ENCODE measurements at places on chromosomes 5 and 9.
A peak's percentile ranks its signal among the peaks of the same experiment; 100 is the strongest.

- DNase-seq, result no peak
These were observed 24.8 kb downstream of the FYB1 start for GRCh38 chr5:39194466-39195136.

DNA sequence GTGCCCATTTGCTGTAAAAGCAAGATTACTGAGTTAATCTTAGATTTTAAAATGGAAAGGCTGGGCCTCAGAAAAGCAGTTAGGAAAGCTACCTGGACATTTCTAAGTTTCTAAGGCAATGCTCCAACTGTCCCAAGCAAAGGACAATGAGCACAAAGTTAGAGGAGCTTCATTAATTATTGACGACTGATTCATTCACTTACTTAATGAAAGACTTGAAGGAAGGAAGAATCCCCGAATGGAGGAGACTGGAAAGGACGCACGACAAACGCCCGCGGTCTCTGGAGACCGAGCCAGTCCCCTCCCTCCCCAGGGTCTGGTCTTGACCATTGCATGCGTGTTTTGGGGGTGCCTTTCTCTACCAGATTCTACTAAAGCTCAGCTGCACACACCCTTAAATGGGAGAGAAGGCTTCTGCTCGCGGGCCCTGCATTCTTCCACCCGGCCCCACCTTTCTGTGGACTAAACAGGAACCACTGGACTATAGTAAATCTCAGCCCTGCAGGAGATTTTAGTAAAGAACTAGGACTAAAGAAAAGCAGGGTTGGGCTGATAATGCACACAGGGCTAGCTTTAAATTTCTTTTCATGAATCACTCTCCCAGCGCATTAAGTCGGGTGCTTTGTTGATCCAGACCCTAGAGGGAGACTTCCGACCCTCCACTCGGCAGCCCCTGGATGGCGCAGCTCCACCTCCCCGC lies 44.8 kb downstream of the CTSL start:
- no peak for DNase-seq

DNA sequence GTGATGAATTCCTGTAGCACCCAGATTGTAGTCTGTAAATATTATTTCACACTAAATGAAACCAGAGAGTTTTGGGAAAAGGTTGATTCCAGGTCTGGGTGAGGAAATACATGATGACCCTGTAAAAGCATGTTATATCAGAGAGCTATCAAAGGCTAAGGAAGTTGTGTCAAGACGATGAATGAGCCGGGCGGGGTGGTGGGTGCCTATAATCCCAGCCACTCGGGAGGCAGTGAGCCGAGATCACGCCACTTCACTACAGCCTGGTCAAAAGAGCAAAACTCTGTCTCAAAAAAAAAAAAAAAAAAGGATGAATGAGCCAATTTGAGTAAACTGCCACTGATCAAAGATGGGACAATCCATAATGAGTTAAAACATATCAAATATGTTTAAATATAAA lies 29.2 kb downstream of the IL6ST start:
- no peak for DNase-seq

DNA sequence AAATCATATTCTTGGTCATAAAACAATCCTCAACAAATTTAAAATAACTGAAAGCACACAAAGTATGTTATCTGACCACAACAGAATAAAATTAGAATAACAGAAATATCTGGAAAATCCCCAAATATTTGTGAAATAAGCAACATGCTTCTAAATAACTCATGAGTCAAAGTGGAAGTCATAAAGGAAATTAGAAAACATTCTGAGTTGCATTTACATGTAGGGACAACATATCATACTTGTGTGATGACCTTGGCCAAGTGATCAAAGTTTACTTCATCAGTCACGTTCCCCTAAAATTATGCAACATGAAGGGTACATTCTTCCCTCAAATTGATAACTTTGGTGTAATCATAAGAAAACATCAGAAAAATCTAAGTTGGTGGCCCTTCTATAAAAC lies 64.7 kb downstream of the CSF2 start:
- DNase-seq, result no peak

- no peak for DNase-seq
These were observed 52.7 kb upstream of the DMRT1 start for GRCh38 chr9:788777-789176.

DNA sequence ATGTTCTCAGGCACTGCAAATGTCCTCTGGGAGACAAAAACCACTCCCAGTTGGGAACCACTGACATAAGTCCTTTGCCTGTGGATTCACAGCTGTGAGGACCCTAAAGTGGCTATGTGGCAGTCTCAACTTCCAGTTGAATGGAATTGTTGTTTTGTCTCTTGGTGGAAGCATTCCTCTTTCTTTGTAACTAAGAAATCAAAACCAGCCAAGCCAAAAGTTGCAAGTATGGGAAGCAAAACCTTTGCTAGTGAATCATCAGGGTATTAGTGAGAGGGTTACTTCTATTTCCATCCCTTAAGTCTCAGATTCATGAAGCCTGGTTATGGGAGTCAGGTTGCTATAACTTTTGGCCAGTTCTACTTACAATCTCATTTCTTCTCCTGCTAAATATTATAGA lies 49.8 kb upstream of the RPS23 start:
- no peak for DNase-seq

GRCh38 chr9:95103871-95104580 lies 213.5 kb downstream of the FANCC start:
- peak; percentile 50 for DNase-seq

- no peak for DNase-seq
These were observed 573 bp upstream of the SPATA24 start for GRCh38 chr5:139404484-139404840.

DNA sequence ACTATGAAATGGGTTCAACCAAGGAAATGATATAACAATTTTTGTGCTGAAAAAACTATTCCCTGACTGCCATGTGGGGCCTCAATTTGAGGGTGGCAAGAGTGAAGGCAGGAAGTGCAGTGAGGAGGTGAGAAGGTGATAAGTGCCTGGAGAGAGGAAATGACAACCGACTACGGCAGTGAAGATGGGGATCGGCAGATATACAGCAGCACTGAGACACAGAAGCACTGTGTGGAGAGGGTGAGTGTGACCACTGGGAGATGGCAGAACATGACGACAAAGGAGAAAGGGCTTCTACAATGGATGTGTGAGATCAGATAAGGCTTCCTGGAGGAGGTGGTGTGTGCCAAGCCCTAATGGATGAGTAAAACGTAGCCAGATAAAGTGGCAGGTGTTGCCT lies 271.8 kb downstream of the TRIM32 start:
- DNase-seq, result no peak

GRCh38 chr5:22372826-22373660 lies 480.1 kb downstream of the CDH12 start:
- DNase-seq, result no peak

DNA sequence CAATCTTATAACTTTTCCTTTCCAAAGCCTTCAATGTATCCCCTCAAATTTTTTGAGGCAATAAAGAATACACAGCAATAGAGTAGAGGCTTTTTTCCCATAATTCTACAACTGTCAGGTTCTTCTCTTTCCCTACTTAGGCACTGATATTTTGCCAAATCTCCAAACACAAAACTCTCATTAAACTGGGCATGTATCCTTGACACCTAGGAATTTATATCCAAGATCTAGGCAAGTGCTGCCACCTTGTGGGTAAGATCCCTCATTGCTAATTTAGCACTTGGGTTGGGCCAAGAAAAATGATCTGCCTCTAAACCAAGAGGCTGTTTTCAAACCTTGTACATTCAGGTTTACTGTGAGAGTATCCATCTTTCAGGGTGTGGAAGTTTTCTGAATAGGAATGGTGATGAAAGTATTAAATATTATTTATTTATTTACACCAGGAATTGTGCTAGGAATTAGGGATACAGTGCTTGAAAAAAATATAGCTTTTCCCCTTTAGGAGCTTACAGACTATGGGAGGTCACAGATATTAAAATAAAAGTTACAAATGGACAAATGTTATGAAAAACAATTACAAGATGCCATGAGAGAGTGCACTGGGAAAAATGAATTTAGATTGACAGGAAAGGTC lies 17.6 kb downstream of the TSTD2 start:
- peak; percentile 73 for DNase-seq

GRCh38 chr5:55101556-55102276 lies 730 bp upstream of the GZMA start:
- no peak for DNase-seq

DNA sequence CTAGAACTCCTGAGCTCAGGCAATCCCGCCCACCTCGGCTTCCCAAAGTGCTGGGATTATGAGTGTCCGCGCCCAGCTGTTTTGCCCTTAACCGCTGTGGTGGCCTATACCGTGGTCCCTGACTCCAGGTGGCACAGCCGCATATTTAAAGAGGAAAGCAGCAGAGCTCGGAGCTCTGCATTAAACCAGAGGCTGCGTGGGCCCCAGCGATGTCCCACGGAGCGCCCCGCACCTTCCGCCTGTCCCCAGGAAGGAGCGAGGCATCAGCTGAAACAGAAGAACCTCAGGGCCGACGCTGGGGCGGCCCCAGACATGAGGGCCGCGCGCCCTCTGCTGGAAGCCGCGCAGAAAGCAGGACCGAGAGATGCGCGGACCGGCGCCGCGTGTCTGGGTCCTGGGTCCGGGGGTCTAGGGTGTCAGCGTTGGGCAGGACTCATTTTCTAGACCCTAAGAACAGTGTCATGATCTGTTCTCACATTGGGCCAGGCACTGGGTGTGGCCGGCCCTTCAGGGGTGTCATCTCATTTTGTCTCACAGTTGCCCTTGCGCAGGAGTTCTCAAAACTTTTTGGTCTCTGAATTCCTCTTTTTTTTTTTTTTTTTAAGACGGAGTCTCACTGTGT lies 37.7 kb downstream of the LAMC3 start:
- DNase-seq, result peak; percentile 42

- no peak for DNase-seq
These were observed 62.6 kb upstream of the SLC25A51 start for GRCh38 chr9:37966412-37967013.

DNA sequence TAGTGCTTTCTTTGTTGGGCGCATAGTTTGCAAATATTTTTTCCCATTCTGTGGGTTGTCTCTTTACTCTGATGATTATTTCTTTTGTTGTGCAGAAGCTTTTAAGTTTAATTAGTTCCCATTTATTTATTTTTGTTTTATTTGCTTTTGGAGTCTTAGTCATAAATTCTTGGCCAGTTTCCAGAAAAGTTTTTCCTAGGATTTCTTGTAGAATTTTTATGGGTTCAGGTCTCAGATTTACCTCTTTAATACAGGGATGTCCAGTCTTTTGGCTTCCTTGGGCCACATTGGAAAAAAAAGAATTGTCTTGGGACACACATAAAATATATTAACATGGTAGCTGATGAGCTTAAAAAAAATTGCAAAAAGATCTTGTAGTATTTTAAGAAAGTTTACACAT lies 122.0 kb downstream of the WDR70 start:
- DNase-seq, result no peak

DNA sequence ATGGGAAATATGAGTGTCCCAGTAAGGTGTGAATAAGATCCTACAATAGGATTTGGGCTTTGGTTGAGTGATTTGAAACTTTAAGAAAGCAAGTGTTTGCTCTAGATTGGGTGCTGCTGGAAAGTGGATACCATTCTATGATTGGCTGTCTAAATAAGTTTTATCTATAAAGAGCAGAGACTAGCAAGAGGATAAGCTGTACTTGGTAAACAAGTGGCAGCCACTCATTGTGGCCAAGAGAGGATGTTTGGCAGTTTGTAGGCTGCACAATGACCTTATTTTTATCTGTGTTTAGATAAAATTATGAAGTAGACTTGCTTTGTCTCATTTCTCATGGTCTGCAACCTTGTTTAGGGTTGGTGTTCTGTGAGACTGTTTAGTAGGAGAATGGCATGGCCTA lies 341.6 kb upstream of the PIK3R1 start:
- no peak for DNase-seq

- DNase-seq, result no peak
These were observed 291.9 kb upstream of the PDE4D start for GRCh38 chr5:60185231-60186099.

DNA sequence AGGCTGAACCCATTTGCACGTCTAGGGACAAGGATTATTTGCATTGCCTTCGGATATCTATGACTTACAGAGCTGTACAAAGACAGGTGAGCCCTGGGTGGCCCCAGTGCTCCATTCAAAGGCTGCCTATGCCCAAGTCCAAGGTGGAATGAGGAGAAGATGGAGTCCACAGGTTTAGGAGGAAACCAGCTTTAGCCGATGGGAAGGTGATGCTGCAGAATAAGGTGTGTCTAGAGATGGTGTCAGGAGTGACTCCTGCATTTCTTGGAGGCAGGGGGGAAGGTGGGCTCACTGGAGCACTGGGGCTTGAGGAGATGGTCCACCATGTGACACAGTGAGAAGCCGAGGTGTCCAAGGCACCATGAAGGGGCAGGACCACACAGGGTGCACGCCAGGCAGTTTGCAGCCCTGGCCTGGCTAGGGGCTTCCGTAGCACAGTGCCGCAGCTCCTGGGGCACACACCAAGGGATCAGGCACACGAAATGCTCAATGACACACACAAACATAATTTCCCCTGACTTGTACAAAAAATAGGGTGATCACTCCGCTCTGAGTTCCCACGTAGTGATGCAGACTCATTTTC lies 32.1 kb downstream of the SEMA4D start:
- no peak for DNase-seq

DNA sequence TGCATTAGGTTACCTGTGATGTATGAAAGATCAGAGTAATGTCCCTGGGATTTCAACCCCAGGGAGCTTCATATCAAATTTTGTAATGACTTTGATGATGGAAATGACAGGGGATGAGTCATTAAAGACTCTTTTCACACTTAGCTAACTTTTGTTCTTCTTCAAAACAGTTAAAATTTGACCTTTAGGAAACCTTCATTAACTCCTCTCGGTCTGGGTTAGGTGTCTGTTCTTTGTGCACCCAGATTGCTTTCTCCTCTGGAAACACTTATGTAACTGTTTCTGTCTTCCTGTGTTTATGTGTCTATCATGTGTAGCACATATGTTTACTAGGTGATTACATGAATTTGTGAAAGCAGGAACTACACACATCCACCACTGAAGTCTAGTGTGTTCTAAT lies 1.6 kb downstream of the SRFBP1 start:
- DNase-seq, result no peak

GRCh38 chr5:63050916-63051315 lies 472.3 kb downstream of the LRRC70 start:
- no peak for DNase-seq

DNA sequence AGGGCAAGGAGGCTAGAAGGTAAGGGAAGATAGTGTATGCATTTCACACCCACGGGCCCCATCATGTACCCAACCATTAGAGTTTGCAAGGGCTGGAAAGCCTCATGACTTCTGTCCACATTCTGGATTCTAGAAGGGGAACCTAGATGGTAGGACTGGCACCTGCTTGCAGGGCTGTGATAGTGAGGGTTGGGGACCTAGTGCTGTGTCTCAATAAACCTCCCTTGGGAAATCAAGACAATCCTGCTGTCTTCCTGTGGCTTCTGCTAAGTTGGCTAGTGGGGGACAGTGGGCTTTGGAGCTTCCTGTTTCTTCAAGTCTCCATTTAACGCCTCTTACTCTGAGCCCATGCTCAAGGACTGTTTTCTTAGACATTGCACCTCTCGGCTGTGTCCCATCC lies 43.6 kb upstream of the SYNPO start:
- no peak for DNase-seq

DNA sequence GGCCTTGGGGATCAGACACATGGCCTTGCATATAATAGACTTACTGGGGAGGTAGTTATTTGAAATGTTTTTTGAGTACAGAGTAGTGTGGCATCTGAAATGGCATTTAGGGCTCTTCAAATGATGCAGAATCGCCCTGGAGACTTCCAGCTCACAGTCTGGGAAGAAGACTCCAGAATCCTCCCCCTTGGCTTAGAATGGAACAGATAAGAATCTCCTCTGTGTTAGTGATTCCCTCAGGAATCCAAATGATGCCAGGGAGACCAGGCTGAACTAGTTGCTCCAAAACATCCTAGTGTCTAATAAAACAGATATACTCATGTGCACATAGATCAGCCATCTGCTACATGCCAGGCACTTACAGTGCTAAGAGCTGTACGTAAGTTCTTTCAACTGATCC lies 38.6 kb upstream of the SMC5 start:
- DNase-seq, result no peak

All from NCI-H1694 (cell line).